ENCODE measurements at places on chromosomes 13 and 19.

GRCh38 chr19:46014941-46015686 lies 7.7 kb downstream of the PGLYRP1 start:
- DNase-seq: peak; percentile 94

- no peak for DNase-seq
These were observed 1109.0 kb downstream of the UQCRFS1 start for GRCh38 chr19:28103921-28104320.

- DNase-seq: no peak
These were observed 4.7 kb downstream of the IL17D start for GRCh38 chr13:20708216-20708615.

GRCh38 chr19:47699360-47699917 lies 13.8 kb upstream of the EHD2 start:
- DNase-seq: peak; percentile 82

DNA sequence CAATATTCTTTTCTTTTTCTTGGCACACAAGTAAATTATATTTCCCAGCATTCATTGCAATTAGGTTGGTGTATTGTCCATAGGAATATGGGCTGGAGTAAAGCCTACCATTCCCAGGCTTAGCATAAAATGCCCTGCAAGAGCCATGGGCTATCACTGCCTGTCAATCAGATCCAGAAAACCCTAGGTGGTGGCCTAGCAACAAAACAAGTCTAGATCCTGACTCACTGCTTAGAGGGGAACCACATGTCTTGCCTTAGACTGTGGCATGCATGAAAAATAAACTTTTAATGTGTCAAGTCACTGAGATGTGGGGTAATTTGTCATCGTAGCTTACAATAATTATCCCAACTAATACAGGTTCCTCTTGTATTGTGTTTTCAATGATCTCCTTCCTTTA lies 16.2 kb downstream of the SOX21 start:
- no peak for DNase-seq

DNA sequence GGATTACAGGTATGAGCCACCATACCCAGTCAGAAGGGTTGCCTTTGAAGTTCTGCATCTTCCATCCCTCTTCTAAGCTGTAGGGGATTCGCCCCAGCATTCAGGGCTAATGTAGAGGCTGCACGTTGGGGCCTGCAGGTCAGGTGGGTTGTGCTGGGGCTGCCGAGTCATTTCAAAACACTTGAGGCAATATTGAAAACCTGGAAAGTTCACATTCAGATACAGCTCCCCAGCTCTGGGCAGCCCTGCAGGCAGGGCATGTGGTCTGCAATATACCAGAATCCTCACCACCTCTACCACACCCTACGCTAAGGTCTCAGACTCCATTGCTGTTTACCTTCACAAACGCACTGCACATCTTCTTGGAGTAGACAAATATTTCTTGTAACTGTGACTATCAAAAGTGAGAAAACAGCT lies 24.6 kb downstream of the CCNE1 start:
- DNase-seq: no peak

- DNase-seq: no peak
These were observed 4.8 kb downstream of the RUBCNL start for GRCh38 chr13:46382224-46382623.

DNA sequence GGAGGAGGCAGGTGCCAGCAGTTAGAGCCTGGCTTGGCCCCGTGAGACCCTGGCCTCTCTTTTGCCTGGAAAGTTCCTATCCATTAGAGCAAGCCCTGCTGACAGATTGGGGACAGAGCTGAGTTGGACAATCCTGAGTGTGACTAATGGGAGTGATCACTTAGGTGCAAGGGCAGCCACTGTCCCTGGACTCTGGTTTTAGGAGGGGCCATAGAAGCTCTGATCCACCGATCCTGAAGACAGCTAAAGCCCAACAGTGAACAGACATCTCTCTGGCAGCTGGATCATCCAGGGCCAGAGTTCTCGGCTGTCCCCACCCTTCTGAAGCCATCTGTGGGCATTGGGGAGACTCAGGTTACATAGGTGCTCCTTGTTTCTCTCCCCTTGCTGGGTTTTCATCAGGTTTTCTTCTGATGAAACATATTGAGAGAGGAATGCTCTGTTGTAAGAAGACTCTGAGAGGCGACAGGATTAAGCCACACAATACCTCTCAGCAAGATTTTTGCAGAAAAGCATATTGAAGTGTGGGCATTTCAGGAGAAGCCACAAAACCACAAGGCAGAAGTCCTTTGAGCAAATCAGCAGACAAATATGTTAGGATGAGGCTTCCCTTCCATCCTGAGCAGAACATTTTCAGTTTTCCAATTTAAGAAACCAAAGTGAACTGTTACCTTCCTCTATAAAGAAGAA lies 288.0 kb upstream of the MAB21L1 start:
- no peak for DNase-seq

GRCh38 chr13:37997641-37998040 lies 128.1 kb upstream of the TRPC4 start:
- no peak for DNase-seq

- no peak for DNase-seq
These were observed 10.3 kb downstream of the RNF126 start for GRCh38 chr19:652467-653389.

DNA sequence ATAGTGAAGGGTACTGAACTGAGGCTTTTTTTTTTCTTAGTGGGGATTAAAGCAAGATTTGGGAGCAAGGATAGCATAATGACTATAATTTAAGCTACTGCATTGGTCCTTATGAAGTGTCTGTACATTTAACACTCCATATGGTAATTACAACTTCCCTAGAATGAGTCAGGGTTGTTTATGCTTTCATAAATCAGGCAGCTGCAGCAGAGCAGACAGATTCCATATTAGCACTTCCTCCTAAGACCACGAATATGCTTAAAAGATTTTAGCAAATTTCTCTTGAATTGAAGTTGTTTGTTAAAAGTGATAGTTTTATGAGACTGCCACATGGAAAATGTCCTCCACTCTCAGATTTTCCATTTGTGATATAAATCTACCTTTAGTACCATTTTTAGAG lies 401.1 kb upstream of the SPRY2 start:
- no peak for DNase-seq

- no peak for DNase-seq
These were observed 172.2 kb downstream of the KCNRG start for GRCh38 chr13:50187352-50188029.

GRCh38 chr13:84445776-84446175 lies 563.5 kb upstream of the SLITRK1 start:
- DNase-seq: no peak

DNA sequence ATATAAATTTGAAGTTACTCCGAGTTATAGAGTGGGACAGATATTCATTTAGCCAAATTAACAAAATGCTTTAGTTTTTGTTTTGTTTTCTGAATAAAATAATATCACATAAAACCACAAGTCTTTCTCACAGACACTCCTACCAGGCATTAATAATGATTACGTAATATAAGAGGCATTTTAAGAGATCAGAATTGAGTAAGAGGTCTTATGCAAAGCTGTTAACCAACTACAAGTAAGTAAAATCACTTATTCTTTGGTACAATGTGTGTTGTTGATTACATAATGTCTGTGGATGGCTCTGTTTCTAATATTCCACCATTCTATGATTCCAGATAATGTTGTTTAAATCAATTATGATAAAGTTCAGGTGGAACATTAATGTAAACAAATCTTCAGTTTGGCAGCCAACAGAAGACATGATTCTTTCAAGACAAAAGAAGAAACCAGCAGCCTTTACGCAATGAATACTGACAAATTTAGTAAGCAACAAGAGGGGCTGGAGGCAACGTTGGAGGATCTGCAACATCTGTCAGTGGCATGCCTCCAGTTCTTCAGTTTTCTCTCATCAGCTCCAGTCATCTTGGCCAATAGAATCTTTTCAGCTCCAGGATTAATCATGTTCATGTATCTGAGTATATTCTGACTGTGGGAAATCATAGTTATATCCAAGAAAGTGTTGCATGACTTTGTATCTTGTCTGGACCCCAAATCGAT lies 403.8 kb downstream of the SLITRK5 start:
- no peak for DNase-seq

DNA sequence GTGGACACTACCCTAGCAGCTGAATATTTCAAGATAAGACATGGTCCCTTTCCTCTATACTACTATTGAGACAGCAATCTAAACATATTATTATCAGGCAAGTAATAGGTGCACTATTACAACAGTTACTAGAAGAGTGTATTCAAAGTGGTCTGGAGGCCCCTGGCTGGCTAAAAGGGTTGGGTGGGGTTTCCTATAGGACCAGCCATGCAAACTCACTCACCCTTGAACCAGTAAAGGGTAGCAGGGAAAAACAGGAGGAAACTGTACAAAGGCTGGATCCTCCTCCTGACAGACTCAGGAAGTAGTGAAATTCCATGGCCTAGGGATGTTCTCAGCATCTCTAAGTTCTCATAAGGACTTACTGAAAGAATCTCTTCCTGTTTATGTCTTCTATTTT lies 7.7 kb downstream of the SMAD9 start:
- DNase-seq: no peak

- no peak for DNase-seq
These were observed 32.1 kb downstream of the RBM26 start for GRCh38 chr13:79373916-79374315.

GRCh38 chr13:46667687-46668281 lies 114.8 kb downstream of the LRCH1 start:
- DNase-seq: no peak

- DNase-seq: peak; percentile 84
These were observed 46.3 kb downstream of the CCNE1 start for GRCh38 chr19:29858000-29858596.

- DNase-seq: no peak
These were observed 935 bp downstream of the LRP3 start for GRCh38 chr19:33194886-33195644.

DNA sequence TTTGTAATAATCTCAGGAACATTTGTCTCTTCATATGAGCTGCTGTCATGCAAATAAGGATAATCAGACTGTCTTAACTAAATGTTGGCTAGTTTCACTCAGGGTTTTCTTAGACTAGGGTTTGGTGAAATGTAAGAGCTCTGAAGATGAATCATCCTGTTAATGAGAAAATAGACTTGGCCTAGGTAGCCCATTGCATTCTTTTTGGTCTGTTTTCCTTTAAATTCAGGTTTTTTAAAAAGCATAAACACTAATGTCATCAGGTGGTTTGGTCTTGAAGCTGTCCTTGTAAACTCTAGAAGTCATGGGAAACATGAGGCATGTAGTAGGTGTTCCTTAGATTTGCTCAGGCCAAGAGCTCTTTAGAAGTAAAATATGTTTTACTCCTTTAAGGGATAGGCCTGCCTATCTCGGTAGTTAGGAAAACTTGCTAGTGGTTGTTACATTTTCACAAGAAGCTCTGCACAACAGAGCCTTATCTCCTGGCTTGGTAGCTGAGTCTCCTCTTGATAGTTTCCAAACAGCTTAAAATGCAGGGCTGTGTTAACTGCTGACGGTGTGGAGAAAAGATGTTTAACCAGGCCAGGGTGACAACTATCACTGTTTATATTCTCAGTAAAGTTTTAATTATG lies 62.0 kb upstream of the C1QTNF9B start:
- no peak for DNase-seq
